Skeletal muscle tissue (tissue), 5 donors: ENCODE measurements at places on chromosomes 7 and 10. TPM values are rescaled to one million over a fixed set of nuclear protein-coding genes. Genes with fewer than 3 reads are reported as not detected.

Gene HSPB1
- total RNA-seq: 80.4 TPM

Gene TWIST1
- total RNA-seq: 12.0 TPM

Gene A1CF
- not detected for total RNA-seq

Gene MAGI2
- total RNA-seq: 4.2 TPM
